ENCODE measurements at places on chromosomes 13 and 19.

DNA sequence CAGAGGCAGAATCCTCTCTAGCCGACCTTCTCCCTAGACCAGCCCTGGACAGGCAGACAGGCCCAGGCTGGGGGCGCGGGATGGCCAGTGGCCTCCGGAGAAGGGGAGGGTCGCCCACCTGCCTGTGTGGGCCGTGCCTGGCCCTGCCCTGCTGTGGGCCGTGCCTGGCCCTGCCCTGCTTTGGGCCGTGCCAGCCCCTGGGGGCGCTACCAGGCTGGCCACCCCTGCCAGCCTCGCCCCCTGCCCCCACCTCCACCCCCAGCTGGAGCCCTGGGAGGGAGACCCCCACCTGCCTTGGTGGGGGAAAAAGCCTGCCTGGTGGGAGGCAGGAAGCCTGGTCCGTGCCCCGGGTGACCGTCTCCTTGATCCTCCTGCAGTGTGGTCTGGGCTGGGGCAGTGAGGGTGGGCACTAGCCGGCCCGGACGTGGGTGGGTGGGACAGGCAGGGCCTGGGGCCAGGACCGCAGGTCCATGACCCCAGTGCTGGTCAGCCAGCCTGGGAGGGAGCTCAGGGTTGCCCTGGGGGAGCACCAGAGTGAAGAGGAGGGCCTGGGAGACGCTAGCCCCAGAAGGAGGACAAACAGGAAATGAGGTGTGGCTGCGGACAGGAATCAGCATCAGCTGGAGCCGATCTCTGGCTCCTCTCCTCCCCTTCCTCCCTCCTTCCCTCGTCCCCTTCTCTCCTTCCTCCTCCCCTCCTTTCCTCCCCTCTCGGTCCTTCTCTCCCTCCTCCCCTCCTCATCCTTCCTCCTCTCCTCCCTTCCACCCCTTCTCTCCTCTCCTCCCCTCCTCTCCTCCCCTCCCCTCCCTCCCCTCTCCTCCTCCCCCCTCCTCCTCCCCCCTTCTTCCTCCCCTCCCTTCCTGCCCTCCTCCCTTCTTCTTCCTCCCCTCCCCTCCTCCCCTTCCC, 5.1 kb upstream of the MKNK2 start:
- no peak for DNase-seq

GRCh38 chr13:35763782-35764123, 287.3 kb upstream of the MAB21L1 start:
- no peak for DNase-seq

DNA sequence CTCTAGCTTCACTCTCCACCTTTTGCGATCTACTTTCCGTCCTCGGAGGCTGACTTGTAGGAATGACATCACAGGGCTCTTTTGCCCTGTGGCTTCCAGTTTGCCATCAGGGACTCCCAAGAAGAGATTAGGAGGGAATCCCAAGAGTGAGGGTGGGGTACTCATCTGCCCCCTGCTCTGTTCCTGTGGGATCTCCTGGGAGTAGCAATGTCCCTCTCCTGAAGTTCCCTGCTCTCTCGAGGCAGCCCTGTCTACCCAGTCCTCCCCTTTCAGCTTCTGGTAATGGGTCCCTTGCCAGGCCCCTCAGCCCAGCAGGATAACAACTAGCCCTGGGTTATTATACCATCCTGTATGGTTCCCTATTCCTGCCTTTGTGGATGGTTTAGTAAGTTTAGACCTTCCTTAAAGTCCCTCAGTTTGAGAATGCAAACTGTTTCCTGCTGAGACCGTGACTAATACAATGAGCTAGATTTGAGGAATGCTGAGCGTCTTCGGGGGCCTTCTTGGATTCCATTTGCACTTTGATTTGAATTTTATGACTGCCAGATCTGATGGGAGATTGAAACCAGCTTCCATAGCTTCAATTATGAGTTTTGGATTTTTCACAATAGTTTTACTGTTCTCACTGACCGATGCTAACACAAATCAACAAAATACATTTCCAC, 73.7 kb upstream of the IPO5 start:
- no peak for DNase-seq

DNA sequence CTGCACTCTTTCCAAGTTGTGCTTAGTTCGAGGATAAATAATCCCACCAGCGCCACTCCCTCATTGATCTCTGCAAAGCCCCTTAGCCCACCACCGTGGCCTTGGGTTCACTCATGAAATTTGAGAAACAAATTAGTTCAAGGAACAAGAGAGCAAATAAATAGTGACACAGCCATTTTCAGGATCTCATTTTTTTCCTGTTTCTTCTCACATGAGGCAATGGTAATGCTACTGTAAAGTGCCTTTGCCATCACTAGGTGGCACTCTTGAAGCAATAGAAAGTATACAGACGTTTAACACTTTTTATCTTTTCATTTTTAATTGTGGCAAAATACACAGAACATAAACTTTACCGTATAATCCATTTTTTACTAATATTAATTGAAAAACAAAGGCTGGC, 76.8 kb upstream of the ZNF835 start:
- DNase-seq = no peak

- DNase-seq = no peak
Observed at GRCh38 chr13:72864142-72865011, 82.4 kb downstream of the PIBF1 start.

DNA sequence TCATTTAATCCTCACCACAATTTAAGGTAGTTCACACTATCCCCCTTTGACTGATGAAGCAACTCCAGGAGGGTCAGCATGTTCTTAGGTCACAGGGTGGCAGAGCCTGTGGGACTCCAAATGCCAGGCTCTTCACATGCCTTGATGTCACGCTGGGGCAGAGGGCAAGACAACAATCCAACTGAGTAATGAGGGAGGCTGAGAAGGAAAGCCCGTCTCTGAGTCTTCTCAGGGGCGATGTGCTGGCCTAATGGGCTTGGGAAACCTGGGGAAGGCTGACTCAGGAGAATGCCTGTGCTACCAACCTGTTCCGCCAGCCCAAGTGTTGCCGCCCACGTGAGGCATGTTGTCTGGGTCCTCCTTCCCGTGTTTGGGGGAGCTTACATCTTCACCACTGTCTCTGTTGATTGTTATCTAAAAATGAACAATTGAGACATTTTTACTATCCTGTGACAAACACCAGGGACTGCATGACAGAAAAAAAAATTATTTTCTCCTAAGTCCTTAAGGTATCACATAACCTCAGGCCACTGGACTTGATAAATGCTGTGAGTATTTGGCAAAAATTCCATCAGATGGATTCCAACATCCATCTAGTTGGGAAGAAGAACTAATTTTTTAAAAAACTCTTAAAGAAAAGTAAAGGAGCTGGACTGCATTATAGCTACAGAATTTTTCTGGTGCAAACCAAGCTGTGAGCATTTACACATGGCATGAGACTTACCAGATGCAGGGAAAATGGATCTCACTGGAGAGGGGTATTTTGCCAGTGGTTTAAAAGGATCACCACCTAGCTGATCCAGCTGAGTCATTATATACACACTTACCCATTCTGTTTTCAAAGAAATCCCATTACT, 157.5 kb downstream of the RGCC start:
- DNase-seq = no peak

DNA sequence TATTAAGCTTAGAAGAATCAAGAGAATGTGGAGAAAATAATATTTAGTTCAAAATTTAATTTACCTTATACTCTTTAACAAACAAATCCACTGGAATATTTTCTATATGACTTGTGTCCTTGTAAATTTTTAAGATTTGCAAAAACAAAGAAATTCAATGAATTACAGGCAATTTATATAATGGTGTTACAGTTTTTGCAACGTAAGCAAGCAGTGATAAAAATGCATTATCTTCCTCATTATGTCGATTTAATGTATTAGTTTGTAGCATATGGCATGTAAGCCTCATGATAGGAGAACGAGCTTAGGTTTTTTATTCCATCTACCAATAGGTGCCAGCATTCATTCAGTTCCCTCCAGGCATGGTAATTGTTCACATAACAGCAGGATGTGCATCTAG, 100.0 kb upstream of the PCDH9 start:
- no peak for DNase-seq

DNA sequence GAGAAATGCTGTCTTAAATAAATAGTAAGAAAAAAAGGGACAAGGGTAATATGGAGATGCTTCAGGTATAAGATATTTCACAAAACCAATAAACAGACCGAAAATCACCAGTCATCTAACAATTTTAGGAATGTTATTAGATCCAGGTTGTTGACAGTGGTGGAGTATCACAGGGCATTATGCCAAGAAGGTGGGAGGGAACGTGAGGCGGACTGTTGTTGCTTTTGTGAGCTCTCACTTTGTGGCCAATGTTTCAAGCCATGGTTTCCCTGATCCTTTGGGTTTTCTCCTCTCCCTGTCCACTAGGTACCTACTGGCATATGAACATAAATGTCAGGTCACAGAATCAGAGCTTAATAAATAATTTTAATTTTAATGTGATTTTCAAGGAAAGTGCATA, 790.3 kb upstream of the SLITRK1 start:
- no peak for DNase-seq

DNA sequence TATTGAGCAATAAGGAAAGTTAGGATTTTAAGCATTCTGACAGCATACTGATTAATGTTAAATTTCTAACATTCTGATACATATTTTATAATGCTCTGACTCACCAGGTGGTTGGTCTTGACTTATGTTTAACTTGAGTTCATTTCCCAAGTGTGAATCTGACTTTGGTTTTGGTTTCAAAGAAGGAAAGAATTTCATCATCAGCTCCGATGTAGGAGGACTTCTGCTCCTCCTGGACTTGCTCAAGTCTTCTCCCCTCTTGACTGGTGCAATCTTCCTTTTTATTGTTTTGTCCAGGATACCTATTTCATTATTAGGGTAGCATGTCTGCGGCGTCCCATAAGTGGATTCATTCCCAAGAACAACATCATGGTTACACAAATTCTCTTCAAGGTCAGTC, 141.3 kb downstream of the RNF17 start:
- DNase-seq = no peak

DNA sequence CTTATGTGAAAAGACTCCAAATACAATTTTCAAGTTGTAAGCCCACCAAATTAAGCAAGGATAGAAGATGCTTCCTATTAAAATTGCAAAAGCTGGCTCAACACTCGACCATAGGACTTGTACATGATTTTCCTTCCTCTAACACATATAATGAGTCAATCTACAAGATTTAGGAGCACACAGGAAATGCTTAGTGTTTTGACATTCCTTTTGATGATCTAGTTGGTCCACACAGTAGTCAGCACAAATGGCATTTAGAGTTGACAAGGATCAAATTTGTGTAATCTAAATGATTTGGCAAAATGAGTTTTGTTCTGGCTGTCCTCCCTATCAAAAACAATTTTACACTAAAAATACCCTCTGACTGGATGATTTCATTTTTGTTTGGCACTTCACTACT, 340.2 kb downstream of the DIAPH3 start:
- DNase-seq = no peak

DNA sequence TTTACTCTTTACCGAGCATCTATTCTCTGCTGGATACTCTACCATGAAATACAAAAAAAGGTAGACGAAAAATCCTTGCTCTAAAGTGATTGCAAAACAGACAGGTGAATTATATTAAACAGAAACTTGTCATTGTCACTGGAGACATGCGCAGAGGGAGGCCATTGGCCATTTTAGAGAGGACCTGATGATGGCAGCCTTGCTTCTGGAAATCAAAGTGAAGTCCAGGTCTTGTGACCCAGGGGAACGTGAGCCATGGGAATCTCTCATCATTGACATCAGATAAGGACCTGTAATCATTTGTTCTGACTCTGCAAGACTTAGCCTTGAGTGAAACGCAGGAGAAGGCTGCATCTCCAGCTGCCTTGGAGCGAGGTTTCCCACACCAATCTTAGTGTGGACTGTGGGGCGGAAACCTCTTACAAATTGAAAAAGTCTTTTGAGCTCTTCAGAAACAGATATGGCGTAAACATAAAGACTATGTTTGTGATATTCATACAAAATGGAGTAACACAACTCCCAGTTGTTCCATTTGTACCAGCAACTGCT, 16.8 kb upstream of the SLC46A3 start:
- no peak for DNase-seq

- DNase-seq = no peak
Observed at GRCh38 chr13:110855363-110855762, 59.5 kb downstream of the ANKRD10 start.

DNA sequence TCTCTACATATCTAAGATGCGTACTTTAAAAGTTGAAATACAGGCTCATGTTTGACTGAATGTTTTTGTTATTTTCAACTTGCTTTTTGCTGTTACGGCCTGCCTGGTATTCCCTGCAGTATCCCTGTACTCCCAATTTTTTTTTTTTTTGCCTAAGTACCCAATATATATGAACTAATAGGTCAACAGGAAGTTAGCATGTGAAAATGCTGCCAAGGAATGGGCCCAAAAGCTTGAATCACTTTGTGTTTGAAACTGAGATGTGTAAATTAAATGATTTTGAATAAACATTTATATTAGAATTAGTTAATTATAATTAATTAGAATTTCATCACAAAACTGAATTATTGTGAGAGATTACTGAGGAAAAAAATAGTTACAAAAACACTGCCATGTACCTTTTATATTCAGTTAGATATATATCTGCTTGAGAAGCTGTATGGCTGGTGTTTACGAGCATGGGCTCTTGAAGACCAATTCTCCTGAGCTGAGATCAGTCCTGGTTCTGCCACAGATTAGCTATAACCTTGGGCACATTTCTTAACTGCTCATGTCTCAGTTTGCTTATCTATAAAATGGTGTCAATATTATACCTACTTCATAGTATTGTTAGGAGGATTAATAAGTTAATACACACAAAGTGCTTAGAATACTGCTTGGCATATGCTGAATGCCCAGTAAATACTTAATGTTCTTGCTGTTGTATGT, 16.0 kb downstream of the TDRD3 start:
- no peak for DNase-seq

DNA sequence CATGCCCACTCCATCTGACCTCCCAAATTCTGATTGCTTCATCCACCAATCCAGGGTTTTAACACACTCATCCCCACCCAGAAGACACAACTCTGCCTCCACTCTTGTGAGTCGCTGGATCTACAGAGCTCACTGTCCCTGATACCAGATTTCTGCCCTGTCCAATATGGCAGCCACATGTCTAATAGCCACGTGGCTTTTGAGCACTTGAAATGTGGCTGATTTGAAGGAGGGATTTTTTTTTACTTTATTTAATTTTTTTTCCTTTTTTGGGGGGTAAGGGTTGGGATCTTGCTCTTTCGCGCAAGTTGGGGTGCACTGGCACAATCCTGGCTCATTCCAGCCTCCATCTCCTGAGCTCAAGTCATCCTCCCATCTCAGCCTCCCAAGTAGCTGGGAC, 24.8 kb upstream of the OLFM2 start:
- no peak for DNase-seq

- DNase-seq = no peak
Observed at GRCh38 chr13:35389535-35389934, 87.0 kb downstream of the MAB21L1 start.

- no peak for DNase-seq
Observed at GRCh38 chr19:30202060-30202600, 170.1 kb upstream of the ZNF536 start.

Data from DMS79 (cell line).